Activated CD8-positive, alpha-beta T cell treated with anti-CD3 and anti-CD28 coated beads, Interleukin-2, amount 10 ng/mL, durations not matched to agents 7 days and 5 days (primary cell): ENCODE measurements at places on chromosomes 12 and 14. TPM values are rescaled to one million over a fixed set of nuclear protein-coding genes. Genes with fewer than 3 reads are reported as not detected.

DNA sequence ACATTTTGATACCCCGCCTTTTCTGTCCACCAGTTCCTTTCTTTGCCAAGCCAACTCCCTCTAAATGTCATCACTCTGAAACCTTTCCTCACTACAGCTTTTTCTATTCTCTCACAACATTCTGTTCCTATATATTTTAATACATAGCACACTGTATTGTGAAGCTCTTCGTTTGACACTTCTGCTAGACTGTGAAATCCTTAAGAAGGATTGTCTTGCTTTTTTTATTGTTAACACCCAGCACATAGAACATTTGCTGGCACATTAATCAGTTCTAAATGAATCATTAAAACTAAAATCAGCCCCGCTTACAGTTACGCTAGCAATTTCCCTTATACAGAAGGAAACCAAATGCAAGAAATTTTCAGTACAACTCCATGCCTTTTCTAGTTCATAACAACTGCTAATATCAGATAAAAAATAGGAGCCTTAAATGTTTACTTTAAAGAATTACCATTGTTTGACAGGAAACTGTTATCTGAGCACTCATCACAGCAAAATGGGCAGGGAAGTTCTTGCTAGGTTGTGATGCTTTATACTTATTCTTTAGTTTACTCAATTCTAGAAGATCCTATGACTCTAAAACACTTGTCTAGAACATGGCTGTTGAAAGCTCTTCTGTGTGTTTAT lies 93.5 kb downstream of the PPP1R12A start:
- no peak for DNase-seq

DNA sequence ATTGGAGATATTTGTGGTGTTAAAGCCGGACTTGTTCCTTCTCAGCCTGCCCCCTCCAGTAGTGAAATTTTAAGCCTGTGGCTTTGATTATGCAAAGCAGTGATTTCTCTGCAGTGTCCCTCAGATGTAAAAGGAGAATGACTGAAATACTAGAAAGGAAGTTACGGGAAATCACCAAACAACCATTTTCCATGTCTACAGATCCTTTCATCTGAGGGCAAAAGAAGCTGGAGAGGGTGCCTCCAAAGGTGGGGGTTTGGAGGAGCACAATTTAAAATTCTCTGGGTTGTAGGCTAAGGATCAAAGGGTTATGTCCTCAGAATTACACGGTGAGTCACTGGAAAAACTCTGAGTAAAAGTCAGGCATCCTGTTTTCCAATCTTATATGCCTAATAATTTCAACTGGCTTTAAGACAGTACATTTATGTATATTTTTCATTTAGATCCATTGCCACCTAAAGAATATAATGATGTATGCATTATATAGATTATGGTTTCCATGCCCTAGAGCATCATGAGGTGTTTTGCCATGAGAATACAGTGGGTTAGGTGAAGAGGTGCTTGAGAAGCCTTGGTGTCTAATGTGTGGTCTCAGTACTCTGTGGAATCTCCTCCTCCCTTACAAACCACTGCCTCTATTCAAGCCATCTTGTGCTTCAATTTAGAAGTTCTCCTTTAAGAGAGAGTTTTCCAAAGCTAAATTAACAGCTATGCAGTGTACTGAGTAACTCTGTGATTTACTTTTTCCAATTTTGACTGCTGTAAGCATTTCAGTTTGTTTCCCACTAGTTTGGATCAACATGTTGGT lies 362.1 kb downstream of the RAD51B start:
- DNase-seq, result no peak

GRCh38 chr14:33483541-33483940 lies 467.3 kb downstream of the EGLN3 start:
- no peak for DNase-seq

- no peak for DNase-seq
Observed at GRCh38 chr14:54935958-54936357, 33.3 kb upstream of the GCH1 start.

Gene AMIGO2
- 10.2 TPM for total RNA-seq

Gene KRT5
- total RNA-seq, result not detected

Gene KRT74
- not detected for total RNA-seq

Gene PRKAB1
- total RNA-seq, result 31.7 TPM
